CD4-positive, alpha-beta T cell treated with Interleukin-17A for 4 hours (primary cell): ENCODE measurements at places on chromosomes 5 and 9.

- no peak for DNase-seq
Observed at GRCh38 chr9:136644343-136644592, 18.4 kb upstream of the EGFL7 start.

DNA sequence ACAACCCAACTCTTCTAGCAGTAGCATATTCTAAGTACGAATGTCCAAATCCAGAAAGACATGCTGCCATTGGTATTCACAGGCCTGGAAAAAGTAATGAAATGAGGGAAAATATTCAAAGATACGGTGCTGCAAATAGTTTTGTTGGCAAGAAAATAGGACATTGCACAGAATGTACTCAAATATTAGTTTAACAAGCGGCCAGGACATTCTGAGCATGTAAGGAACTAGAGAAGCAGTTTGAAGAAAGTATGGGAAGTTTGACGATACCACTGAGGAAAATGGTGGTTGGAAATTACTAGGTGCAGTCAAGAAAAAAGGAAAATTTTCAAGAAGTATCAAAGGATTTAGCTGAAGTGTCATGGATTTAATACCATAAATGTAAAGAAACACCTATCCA is 468.0 kb upstream of the GRIN3A start:
- no peak for DNase-seq

DNA sequence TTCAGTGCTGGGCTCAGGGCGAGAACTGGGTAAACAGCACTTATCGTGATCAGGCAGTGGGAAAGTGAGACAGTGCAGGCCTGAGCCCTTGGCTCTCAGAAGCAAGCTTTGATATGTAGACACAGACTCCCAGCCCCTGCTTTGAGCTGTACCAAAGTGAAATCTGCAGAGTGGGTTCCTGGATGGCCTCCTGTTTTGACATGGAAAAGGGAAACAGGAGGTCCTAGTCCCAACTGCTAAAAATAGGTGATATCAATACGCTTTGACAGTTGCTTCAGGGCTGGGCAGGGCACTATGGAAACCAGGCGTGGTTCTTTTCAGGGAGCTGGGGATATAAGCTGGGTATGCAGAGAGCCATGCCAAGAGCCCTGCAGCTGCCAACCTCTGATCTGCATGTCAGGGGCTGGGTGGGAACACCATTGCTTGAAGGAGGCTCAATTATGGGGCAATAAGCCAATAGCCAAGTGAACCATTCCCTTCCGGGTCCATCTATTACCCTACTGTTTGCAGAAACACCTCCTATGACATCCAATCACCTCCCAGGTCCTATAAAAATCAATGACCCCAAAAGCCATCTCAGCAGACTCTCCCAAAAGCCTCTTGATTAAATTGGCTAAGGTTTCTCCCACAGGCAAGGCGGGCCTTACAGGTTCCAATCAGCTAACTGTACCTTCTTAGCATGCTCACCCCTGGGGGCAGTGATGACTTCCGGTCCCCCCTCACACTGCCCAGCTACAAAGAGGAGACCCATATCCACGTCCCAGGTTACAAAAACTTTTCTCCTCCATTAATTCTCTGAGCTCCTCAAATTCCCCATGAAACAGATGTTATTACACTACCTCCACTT is 45.8 kb downstream of the EPB41L4B start:
- DNase-seq, result no peak

DNA sequence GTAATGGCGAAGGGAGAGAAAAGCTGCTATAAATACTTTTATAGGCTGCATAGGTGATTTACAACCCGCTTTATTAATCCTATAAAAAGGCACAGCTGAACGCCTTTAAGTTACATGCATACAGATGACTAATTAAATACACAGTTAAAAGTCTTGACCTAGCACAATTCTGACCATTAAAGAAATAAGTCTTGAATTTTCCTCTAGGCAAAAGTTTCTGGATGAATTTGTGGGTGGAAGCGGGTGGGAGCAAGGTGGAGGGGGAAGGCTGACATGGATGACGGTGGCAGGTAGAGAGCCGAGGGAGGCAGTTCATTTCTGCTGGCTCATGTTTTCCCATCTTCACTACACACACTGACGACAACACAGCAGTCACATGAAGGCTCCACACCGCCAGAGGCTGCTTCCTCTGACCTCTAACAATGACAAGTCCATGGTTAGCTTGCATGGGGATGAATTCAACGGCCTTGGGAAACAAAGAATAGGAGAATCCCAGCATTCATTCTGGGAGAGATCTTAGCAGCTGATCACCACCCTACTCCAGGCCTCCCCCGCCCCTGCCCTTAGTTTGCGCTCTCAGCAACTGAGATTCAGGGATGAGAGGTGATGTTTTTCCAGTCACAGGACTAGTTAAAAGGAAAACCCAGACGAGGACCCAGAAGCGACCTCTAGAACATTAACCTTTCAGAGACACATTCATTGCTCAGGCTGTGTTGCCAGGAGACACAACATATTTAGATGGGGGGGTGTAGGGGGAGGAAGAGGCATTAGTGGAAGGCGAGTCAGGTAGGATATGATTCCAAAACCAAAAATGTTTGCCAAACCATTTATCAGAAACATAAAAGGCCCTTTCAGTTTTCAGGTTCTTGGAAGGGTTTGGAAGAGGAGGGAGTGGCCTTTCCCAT is 329.3 kb downstream of the PIK3R1 start:
- no peak for DNase-seq

DNA sequence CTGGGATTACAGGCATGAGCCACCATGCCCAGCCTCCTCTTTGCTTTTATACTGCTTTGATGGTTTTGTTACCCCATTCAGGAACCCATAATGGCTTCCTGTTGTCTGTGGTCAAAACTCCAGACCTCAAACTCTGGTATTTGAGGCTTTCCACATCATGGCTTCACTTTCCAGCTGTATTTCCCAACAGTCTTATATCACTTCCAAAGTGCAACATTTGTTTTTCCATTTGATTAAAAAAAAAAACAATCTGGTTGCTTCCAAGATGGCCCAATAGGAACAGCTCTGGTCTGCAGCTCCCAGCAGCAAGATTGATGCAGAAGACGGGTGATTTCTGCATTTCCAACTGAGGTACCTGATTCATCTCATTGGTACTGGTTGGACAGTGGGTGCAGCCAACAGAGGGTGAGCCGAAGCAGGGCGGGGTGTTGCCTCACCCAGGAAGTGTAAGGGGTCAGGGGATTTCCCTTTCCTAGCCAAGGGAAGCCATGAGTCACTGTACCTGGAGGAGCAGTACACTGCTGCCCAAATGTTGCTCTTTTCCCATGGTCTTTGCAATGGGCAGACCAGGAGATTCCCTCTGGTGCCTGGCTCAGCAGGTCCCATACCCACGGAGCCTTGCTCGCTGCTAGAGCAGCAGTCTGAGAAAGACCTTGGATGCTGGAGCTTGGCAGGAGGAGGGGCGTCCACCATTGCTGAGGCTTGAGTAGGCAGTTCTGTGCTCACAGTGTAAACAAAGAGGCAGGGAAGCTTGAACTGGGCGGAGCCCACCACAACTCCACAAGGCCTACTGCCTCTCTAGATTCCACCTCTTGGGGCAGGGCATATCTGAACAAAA is 458.4 kb downstream of the KDM4C start:
- no peak for DNase-seq

- DNase-seq, result no peak
Observed at GRCh38 chr9:21585756-21586752, 103.9 kb upstream of the IFNE start.

DNA sequence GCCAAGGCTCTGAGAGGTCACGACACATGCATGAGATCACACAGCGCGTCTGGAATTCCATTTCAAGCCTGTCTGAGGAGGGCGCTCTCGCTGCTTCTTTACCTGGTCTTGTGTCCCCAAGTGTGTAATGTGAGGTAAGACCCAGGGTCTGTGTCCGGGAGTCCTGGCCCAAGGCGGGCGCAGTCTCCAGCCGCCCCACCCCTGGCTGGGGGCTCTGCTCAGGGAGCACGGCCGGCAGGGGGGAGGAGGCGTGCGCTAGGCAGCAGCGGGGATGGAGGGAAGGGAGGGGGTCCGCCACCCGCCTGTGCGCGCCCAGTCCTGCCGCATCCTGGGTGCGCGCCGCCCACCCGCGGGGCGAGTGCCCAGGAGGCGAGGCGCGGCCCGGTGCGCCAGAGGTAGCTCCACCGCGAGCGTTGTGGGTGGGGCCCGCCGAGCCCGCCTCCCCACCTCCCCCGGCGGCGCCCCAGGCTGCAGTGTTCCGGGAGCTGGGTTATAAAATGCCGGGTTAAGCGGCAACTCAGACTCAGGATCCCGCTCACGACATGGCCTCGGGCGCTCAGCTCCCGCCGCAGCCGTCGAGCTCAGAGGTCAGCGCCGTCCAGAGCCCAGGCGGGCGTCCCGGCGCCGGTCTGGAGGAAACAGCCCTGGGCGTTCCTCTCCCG is at the start of gene CCNI2:
Gene CCNI2, plus strand, starts transcription at position 473 of the 662 bp plus-strand sequence. Its CDS starts 70 bp downstream, at position 543.
- DNase-seq, result peak; percentile 83

- DNase-seq, result no peak
Observed at GRCh38 chr9:121572581-121572980, 72.9 kb upstream of the GGTA1 start.

DNA sequence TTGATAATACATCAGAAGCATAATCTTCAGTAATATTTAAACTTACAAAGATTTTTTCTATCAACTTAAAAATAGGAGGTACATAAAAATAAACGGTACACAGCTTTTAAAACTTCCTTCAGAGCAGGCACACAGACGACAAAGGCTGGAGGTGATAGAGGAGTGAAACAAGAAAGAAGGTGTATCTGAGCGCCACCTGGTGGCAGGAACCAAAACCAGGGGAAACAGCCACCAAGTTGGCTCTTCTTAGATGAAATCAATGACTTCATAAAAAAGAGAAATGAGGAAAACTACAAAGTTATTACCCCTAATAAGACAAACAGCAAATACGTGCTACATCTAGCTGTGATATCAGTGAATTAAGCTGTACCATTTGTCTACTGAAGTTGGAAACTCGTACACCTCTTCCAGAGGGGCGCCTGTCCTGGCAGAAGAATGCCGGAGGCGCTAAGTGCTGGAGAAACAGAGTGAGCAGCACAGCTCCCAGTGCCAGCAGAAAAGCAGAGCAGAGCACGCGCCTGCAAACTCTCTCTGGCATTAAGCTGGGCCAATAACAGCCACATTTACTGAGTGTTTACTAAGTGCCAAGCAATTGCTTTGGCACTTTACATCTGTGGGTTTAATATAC is 85.9 kb downstream of the SETX start:
- peak; percentile 78 for DNase-seq

DNA sequence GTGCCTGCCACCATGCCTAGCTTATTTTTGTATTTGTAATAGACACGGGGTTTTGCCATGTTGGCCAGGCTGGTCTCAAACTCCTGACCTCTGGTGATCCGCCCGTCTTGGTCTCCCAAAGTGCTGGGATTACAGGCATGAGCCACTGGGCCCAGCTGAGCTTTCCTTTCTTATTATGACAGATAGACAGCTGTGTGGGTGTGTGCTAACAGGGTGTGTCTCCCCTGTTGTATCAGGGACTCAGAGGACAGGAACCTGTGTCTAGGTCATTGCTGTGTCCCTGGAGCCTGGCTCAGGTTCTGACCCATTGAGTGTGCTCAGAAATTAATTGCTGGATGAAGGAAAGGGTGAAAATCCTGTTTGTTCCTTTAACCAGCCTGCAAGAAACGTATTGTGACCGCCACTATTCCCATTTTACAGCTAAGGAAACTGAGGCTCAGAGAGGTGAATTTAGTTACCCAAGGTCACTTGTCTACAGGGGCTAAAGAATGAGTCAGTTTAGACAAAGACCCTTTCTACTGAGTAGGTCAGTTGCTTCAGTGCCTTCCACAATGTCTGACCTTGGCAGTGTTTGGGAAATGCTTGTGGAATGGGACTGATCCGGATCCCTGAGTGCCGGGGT is 16.8 kb downstream of the NCS1 start:
- DNase-seq, result no peak

GRCh38 chr9:113492343-113493202 is 29.0 kb downstream of the RGS3 start:
- DNase-seq, result no peak

GRCh38 chr9:110742741-110743371 is 74.3 kb downstream of the MUSK start:
- no peak for DNase-seq

GRCh38 chr5:150143350-150144245 is 12.0 kb downstream of the PDGFRB start:
- no peak for DNase-seq

DNA sequence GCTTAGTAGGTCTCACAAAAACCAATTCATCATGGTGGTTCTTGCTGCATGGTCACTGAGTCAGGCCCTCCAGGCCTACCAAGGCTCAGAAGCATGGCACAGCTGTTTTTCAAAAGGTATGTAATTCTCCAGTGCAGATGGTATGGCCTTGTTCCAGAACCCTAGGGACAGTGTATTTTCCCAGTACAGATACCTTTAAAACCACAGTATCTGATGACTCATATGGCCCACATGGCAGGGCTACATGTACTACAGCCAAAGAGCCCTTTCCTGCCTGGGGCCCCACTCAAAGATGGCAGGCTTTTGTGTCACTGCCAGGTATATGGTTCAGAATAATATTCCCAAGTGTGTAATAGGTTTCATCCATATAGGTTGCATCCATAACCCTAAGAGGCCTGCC is 16.5 kb downstream of the CSF2 start:
- no peak for DNase-seq

- no peak for DNase-seq
Observed at GRCh38 chr9:112945620-112946208, 55.0 kb upstream of the SLC46A2 start.

- DNase-seq, result no peak
Observed at GRCh38 chr5:9712911-9713310, 82.8 kb upstream of the TAS2R1 start.

GRCh38 chr5:93329756-93330155 is 251.3 kb downstream of the NR2F1-AS1 start:
- DNase-seq, result no peak

- DNase-seq, result no peak
Observed at GRCh38 chr9:86036555-86036954, 62.8 kb downstream of the GOLM1 start.

DNA sequence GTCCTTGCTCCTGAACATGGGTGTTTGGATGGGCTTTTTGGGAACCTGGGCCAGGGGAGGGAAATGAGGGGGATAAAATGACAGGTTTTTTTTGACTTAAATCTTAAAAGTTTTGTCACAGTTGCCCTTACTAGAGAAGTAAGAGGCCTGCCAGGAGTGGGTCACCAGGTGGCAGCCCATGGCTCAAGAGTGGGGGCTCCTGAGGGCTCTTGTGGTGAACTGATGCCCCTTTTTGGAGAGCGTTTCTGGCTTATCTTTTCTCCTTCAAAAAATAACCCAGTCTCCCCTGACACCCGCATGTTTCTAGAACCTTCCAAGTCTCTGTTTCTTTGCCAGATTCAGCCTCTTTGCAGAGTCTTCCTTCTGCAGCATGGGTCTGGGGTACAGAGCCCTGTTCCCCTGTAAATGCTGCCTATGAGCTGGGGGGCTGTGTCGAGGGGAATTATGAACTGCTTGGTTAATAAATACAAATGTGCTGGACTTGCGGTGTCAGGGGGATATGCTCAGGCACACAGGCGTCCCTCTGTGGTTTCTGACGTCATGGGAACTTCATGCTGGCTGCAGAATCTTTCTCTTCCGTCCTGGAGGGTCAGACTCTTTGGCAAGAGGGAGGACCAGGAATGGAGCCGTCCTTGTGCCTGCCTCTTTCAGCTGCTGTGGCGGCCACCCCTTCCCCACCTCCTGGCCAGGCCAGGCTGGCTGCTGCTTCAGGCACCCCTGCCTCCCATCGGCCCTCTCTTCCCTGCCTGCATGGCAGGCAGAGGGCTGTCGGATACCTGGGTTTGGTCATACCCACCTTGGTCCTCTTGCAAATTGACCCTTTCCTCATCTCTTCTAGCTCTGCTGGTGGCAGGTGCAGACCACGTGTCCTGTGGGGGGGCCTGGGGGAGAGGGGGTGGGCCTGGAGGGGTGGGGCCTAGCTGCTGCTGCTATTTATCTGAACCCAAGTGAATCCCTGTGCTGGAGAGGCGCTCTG is 30.1 kb downstream of the PTPA start:
- DNase-seq, result peak; percentile 12

- DNase-seq, result no peak
Observed at GRCh38 chr5:132859889-132860437, 6.3 kb downstream of the GDF9 start.
